Activated CD4-positive, alpha-beta T cell treated with anti-CD3 and anti-CD28 coated beads, Interleukin-2, Interleukin-6, amounts not matched to agents 100 ng/mL and 50 ng/mL, durations not matched to agents 16 hours and 8 hours (primary cell): ENCODE measurements at places on chromosomes 2 and 18.
A peak's percentile ranks its signal among the peaks of the same experiment; 100 is the strongest.

DNA sequence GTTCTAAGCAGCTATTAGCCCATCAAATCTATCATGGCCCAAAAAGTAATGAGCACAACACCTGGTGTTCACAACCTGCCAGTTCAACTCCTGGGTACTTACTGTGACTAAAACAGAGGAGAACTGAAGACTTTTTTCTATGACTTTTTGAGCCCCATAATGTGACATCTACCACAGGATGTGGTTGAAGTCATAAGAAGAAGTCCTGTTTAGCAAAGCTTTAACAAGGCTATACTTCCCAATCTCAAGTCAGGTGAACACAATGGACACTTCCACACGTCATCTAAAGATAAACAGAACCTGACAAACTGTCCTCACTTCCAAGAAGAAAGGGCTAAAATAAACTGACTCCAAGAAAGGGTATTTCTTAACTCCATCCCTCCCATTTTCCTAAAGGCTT is 138.8 kb downstream of the ATAD2B start:
- peak; percentile 35 for DNase-seq

DNA sequence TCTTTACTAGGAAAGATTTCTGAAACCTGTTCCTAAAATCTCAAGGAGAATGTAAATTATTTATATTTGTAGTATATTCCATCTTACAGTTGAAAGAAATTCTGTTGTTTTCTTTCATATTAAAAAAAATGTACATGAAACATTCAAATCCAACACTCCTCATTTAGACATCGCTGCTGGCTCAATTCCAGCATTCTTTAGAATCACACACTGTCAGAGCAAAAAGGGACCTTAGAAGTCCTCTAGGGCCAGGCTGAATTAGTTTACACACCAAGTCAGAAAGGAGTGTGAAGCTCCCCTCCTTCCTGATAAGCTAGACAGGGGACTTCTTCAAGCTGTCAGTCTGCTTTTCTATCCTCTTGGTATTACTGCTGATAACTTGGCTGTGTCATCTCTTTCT is 158.6 kb upstream of the LTBP1 start:
- no peak for DNase-seq

- no peak for DNase-seq
Measured at GRCh38 chr2:240142256-240142775, 1.9 kb upstream of the OTOS start.

DNA sequence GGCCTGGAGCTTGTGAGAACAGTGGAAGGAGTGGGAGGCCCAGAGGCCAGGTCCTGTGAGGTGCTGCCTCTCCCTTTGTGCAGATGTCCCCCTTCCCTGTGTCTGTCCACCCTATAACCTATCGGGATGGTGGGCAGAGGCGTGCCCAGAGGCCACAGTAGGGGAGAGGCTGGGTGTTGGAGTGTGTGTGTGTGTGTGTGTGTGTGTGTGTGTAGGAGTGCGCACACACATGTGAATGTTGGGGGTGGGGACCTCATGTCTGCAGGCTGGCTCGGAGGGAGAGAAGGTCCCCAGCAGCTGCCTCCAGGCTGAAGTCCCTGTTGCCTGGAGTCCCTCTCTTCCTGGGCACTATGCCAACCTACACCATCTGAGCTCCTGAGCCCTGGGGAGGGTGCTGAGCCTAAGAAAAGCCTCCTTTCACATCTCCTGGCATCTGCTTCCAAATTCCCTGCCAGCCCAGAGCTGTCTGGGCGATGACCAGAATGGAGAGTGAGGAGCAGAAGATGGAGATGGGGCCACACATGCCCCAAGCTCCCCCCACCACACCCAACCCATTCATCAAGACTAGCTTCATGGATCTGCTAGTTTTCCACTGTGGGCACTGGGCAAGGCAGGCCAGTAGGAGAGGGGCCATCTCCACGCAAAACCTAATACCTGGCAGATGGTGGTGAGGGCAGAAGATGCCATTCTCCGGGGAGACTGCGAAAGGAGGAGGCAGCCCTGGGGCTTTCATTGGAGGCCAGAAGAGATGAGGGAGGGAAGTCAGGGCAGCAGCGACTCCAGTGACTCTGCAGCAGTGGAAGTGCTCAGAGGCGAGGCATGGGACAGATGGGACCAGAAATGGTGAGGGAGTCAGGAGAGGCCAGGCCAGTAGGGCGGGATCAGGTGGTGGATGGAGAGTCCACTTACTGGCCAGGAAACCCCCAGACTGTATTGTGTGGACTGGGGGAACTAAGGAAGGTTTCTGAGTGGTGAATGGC is 20.3 kb downstream of the KCNK3 start:
- DNase-seq: no peak

DNA sequence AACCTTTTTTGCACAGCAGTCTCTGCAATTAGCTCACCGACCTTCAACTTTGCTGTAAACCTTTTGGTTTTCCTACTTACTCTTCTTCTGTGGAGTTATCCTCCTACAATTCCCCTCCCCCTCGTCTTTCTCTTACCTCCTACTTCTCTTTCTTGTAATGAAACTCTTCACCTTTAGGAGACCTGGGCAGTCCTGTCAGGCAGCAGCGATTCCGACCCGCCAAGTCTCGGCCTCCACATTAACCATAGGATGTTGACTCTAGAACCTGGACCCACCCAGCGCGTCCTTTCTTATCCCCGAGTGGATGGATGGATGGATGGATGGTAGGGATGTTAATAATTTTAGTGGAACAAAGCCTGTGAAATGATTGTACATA is 8.3 kb downstream of the TBR1 start:
- DNase-seq: no peak

GRCh38 chr2:71423817-71424420 is 29.4 kb upstream of the DYSF start:
- no peak for DNase-seq

GRCh38 chr2:159968279-159968900 is 94.0 kb downstream of the PLA2R1 start:
- peak; percentile 31 for DNase-seq

- DNase-seq: no peak
Measured at GRCh38 chr2:236656166-236656565, 86.5 kb downstream of the ACKR3 start.

DNA sequence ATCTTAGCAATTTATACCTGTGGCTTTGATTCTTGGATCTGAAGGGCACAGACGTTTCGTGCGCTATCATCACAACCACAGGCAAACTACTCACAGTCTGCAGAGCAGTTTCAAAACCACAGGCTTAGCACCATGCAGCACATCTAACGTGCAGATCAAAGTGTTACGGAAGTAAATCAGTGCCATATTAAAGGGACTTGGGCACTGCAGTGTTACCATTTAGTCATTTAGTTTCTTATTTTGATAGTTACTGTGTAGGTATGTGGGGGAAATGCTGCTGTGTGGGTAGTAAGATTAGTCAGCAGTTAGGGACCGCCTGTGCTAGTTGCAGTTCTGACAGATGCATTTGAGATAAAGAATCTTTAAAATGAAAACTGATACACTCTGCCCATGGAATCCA is 384.0 kb downstream of the NBAS start:
- peak; percentile 94 for DNase-seq

GRCh38 chr2:21118302-21118920 is 5.4 kb upstream of the TDRD15 start:
- DNase-seq: peak; percentile 19

- DNase-seq: no peak
Measured at GRCh38 chr2:23363831-23364230, 21.1 kb upstream of the KLHL29 start.

DNA sequence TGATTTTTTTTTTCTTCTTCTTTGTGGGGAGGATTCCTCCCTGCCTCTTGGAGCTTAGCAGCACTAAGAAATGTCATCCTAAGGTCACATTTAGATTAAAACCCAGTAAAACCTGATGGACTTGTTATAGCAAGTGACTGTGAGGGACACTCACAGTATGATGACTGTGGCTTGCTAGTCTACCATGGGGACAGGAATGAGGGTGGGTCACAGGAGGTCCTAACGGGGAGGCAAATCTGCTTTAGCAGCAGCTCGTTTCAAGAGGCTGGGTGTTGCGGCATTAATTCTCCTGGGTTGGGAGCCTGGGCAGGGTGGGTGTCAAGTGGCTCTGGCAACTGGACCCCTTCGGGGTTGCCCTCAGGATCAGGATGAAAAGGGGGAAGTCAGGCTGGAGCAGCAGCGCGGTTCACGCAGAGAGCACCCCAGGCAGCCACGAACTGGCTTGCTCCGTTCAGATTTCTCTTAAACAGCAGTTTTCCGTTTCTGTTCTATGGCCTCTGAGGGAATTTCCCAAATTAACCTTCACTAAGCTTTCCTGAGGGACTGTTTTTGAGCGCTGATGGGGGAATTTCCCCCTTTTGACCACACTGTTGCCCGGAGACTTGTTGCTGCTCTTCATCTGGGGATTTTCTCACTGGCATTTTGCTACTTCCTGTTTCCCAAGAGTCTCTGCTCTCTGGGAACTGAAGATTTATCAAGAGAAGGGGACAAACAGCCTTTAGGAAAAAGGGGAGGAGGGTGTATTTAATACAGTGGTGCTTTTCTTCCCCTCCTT is 59.8 kb upstream of the PELI1 start:
- DNase-seq: peak; percentile 78

- no peak for DNase-seq
Measured at GRCh38 chr2:12389344-12390045, 327.2 kb upstream of the TRIB2 start.

DNA sequence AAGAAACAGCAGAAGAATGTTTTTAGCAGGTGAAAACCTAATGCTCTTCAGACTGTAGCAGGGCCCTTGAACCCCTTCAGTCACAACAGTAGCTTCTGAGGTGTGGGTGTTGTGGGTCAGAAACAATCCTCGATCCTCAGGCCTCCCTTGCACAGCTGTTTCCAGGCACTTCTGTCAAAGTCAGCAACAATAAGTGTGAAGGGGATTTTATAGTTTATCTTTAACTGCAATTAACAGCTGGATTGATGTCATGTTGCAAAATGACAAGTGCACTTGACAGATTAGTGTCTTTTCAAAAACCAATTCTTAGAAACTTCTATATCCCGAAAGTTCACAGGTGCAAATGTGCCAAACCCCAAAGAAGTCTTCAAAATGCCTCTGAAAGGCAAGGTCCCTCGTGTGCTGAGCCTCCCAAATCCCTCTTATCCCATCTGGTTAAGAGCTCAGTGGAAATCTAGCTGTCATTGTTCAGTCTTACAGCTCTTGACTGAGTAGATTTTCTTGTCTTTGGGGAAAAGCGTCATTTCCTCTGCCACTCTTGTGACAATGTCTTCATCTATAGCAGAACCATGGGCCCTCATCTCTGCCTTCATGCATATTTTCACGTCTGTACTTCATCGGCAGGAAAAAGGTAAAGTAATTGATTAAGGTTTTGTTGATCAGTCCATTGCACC is 29.6 kb downstream of the M1AP start:
- no peak for DNase-seq

GRCh38 chr2:142131010-142131669 is at the start of gene LRP1B:
Gene LRP1B, minus strand, starts transcription at chr2:142131016. Its CDS starts 287 bp downstream, at chr2:142130729.
- DNase-seq: no peak

DNA sequence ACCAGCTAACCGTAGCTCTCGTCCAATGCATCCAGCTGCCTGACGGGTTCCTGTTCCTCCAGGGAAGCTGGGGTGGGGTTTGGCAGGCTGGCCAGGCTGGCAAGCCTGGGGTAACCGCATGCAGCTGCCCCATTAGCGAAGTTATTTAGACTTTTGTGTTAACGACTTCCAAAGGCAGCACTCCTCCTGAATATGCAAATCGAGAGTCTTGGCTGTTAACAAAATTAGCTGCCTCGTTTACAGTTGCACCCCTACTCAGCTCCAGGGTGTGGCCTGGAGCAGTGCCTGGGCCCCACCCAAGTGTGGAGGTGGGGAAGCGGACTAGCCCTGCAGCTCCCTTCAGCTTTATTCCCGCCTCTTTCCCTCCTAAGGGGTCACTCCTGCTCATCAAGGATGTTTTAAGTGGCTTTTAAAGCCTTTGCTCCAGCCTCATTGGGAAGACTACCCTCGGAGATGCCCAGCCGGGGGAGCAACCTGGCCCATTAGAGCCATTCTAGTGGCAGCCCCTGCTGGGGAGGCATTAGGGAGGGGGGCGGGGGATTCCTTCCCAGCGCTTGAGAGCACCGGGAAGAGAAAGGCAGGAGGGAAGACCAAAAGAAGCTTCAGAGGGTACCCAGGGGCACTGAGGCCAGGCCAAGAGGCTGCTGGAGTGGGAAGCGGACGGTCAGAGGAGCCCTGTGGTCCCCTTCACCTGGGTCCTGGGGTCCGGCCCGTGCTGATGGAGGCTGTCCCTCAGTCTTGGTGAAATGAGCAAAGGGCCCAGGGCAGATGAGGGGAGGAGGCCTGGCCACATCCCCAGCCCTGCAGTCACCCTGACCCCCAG is 204.1 kb downstream of the CELF4 start:
- DNase-seq: no peak

DNA sequence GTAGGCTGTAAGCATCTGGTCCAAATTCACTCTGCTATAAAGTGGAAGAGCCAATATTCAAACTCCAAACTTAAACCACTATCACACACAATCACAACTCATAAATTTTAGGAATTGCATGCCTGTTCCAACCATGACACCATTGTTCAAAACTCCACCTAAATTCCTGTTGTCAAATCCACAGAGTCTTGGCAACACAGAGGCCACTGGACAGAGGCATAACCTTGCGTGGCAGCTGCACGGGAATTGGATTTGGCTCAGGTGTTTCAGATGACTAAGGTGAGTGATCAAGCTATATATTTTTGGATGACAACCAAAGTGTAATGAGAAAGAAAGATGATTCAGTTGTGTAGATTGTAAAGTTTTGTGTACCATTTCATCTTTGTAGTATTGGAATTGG is 422.7 kb upstream of the TNP1 start:
- no peak for DNase-seq

DNA sequence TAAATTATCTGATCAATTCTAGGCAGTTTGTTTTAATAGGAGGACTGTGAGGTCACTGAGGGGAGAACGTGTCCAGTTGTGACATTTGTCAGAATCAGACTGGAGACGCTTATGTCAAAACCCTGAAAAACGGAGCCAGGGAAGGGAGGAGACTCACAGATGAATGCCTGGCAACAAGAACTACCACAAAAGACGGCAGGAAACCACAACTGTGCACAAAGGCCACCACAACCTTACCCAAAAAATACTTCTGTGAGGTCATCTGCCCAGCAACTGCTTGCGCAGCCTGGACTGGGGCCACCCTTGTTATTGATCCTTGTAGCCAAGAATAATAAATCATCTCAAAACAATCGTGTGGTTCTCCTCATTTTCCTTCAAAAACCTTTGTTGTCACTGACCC is 173.0 kb upstream of the ALKAL2 start:
- peak; percentile 67 for DNase-seq
